GM04504 (cell line): ENCODE measurements at places on chromosomes 7 and 10.

- DNase-seq = no peak
These were observed 59.7 kb upstream of the NEBL start for GRCh38 chr10:20956843-20957242.

DNA sequence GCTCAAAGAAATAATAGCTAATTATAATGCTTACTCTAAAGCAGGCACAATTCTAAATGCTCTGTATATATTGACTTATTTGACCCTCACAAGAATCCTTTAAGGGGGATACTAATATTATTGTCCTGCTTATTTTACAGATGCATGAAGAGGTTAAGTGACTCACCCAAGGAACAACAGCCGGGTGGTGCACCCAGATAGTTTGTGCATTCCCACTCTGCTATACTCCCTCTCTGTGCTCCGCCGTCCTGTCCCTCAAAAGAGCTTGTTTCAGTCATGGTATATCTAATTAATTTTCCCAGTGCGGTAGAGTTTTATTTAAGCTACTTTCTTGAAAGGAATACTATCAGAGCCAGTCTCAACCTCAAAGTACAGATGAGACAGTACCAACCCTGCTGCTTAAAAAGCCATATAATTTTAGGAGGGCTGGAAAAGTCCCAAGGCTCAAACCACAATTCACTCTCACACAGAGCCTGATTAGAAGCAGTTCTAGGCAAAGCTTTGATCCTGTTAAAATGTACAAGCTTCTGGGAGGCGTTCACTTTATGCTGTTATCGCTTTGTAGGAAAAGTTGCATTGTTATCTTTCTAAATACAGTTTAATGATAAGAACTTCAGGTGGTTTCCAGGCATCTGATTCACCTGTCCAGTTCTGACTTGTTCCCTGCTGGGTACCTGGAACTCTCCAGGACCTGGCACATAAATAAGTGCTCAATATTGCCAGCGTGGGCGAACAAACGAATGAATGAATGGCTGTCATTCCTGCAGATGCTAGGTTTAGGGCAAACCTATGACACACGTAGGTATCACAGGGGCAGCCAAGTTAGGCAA, 261.5 kb upstream of the KLF14 start:
- DNase-seq = no peak

DNA sequence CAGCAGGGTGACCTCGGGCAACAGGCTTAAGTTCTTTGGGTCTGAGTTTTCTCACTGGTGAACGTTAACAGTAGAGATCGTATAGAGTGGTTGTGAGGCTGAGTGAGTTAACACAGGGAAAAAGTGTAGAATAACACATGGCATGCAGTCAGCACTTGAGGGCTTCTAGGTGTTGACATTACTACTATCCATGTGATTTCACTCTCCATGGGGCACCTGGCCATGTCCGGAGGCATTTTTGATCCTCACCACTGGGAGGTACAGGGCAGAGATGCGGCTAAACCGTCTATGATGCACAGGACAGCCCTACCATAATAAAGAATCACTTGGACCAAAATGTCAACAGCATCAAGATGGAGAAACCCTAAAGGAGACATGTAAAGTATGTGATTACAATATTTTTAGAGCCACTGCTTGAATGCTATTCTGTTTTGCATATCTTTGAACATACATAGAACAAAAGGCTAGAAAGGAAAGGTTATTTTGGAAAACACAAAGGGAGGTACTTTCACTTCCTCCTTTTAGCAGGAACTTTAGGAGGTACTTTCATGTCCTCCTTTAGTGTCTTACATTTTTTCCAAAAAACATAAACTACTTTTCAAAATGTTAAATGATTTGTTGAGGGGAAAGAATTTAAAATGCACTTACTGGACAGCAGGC, 44.3 kb downstream of the NOD1 start:
- no peak for DNase-seq

- no peak for DNase-seq
These were observed 109.6 kb upstream of the SEM1 start for GRCh38 chr7:96819111-96819700.

GRCh38 chr7:1592299-1592871, 22.6 kb upstream of the PSMG3 start:
- no peak for DNase-seq

- DNase-seq = no peak
These were observed 162.2 kb downstream of the PKD1L1 start for GRCh38 chr7:47785923-47786556.

- DNase-seq = no peak
These were observed 70.5 kb upstream of the KCTD7 start for GRCh38 chr7:66558201-66558641.

DNA sequence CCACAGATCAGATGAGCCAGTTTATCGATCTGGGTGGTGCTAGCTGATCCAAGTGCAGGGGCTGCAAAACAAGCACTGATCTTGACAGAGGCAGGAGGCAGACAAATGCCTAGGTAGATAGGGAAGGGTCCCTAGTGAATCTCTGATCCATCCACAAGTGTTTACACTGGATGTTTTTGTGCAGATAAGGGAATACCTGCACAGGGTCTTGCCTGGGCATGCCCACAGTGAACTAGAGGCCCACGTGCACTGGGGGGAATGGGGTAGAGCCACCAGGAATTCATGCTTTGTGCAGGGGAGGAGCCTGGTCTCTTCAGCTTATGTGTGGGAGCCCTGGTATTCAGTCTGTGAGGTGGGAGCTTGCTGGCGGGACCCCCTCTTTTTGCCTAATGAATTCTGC, 50.3 kb downstream of the SDHAF3 start:
- no peak for DNase-seq

- peak; percentile 39 for DNase-seq
These were observed 315.5 kb downstream of the MAGI2 start for GRCh38 chr7:79137942-79138341.

DNA sequence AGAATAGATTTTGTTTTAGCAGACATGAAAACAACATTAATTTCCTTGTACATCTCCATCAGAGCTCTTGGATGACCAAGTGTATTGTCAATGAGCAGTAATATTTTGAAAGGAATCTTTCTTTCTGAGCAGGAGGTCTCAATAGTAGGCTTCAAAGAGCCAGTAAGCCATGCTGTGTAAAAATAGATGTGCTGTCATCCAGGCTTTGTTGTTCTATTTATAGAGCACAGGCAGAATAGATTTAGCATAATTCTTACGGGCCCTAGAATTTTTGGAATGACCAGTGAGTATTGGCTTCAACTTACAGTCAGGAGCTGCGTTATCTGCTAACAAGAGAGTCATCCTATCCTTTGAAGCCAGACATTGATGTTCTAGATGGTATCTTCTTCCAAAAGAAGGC, 19.0 kb downstream of the MINPP1 start:
- DNase-seq = no peak

- no peak for DNase-seq
These were observed 18.3 kb upstream of the CDK6 start for GRCh38 chr7:92854501-92855238.

- no peak for DNase-seq
These were observed 18.5 kb upstream of the C10orf67 start for GRCh38 chr10:23362879-23363792.

GRCh38 chr7:142581341-142581740, 167.9 kb upstream of the PRSS1 start:
- no peak for DNase-seq

DNA sequence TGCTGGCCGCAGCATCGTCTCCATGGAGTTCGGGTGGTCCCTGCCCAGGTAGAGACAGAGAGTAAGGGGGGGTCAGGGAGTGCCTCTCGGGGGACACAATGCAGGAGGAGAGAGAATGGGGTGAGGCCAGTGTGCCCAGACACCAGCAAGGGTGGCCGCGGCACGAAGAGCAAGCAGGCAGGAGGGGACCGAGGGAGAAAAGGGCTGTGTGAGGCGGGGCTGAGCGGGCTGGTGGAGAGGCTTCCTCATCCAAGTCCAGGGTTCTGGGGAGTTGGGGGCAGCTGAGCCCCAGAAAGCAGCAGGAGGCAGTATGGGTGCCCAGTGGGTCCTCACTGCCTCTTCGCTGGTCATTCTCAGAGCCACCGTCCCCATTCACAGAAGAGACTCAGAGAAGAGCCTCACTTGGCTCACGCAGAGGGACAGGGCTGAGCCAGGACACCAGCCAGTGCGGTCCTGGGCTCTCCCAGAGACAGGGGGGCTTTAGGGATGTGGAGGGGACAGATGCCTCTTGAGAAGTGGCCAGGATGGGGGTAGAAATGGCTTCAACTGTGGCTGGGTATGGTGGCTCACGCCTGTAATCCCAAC, 78.9 kb downstream of the MICALL2 start:
- DNase-seq = no peak

DNA sequence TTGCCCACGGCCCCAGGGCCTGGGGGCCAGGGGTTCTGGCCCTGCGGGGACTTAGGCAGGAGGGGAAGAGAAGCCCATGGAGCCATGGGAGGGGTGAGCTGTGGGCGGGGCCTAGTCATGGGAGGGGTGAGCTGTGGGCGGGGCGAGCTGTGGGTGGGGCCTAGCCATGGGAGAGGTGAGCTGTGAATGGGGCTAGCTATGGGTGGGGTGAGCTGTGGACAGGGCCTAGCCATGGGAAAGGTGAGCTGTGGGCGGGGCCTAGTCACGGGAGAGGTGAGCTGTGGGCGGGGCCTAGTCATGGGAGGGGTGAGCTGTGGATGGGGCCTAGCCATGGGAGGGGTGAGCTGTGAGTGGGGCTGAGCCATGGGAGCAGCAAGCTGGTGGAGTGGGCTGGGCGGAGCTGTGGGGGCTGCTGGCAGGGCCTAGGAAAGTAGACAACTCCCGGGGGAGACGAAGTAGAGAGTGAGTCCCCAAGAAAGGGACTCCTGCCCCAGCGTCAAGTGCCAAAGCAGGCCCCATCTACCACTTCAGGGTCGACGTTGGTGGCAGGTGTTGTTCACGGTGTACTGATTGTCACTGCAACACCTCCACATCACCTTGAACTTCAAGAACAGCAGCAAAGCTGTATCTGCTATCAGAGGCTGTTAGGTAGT, 19.2 kb upstream of the TTYH3 start:
- DNase-seq = no peak

- DNase-seq = no peak
These were observed 15.5 kb upstream of the DNAJC12 start for GRCh38 chr10:67853512-67853911.

DNA sequence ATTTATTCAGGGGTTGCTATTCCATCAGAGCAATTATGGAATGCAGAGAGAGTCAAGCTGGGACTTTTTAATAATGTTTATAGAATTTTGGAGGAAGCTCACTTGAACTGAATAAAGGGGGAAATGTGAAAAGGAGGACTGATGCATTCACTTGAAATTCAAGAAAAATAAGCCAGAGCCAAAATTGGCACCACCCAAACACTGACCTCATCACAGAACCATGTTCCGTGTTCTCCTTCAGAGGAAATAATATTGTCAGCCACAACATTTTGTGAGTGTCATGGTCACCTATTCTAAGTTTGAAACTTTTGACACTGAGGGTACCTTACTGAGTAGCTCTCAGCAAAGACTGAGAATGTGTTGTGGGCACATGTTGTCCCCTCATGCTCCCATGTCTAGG, 207.0 kb downstream of the ANK3 start:
- DNase-seq = no peak

DNA sequence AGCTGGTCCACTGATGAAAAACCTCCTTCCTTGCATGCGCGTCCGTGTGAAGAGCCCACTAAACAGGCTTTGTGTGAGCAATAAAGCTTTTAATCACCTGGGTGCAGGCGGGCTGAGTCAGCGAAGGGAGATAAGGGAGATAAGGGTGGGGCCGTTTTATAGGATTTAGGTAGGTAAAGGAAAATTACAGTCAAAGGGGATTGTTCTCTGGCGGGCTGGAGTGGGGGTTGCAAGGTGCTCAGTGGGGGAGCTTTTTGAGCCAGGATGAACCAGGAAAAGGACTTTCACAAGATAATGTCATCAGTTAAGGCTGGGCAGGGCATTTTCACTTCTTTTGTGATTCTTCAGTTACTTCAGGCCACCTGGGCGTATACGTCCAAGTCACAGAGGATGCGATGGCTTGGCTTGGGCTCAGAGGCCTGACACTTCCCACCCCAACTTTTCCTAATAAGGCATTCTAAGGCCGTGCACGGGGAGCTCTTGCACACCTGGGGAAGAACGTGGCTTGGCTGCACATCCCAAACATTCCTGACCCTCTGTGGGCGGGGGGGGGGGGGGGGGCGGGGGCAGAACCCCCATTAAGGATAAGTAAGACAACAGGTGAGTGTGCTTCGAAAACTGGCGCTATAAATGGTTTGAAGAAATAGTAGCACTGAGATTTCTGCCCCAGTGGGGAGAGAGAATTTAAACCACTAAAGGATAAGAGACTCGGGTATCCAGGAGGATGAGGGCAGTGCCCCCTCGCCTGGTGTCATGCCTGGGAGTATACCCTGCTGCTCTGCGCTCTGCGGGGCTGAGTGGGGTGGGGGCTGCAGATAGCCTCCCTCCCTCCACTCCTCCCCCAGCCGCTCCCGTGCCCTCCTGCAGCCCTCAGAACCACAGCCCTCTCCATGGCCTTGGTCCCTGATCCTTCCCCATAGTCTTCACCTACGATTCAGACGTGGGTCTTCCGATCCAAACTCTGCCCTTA, 217.6 kb downstream of the MLLT10 start:
- DNase-seq = no peak

- no peak for DNase-seq
These were observed 51.3 kb upstream of the MAGI2 start for GRCh38 chr7:79504607-79505389.

DNA sequence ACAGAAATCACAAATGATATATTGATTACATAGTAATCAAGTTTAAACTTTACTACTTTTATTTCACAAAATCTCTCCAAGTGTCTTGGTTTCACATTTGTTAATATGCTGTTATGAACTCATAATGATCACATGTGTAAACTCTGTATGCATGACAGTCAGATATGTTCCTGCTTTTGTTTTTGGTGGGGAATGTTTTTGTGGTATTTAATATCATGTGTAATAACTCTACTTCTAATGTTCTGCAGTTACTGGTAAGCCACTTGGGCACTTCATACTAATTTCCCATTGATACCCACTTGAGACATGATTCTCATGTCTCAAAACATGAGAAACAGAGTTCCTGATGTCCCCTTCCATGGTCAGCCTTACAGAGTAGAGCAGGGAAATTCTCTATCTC, 109.1 kb upstream of the INHBA start:
- DNase-seq = no peak
